ENCODE measurements at places on chromosomes 5 and 9.
A peak's percentile ranks its signal among the peaks of the same experiment; 100 is the strongest.

DNA sequence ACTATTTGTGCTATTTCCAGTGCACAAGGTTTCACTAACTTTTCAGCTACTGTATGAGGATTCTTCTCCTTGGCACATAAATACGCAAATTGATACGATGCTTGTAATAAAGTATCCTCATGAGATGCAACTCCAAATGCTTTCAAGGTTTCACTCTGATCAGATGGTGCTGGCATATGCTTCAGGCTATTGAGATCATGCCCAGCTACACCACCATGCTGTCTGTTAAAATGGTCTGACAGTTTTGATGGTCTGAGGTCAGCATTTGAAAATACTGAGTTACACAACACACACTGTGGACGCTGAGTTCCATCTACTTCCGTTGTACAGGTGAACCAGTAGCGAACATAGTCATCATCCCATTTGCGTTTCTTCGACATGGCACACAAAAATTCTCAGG is 4.7 kb downstream of the FAM200C start:
- no peak for DNase-seq

DNA sequence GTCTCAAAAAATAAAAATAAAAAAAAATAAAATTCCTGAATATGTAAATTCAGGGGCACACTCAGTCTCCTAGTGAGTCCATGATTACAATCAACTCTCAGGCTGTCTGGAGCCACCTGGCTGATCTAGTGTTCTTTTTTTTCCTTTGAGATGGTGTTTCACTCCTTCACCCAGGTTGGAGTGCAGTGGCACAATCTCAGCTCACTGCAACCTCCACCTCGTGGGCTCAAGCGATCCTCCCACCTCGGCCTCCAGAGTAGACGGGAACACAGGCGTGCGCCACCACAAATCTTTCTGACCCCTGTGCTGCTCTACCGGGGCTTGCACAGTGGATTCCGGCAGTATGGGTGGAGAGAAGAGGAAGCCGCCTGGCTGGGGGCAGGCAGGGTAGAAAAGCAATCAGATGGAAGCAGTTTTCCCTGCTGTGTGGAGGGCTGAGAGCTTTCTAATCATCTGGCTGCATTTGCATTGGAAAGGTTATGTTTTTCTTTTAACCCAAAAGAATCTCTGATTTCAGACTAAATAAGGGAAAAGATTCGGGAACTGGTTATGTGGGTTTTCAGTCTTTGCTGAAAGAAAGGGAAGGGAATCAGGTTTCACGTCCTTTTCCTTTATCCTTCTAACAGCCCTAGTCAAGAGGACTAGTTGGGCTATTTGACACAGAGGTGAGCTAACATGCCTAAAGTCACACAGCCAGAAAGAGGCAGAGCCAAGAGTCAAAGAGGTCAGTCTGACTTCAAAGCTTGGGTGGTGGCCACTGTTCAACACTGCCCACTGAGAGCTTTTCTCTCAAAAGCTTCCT is 26.3 kb upstream of the CORO2A start:
- DNase-seq: no peak

- peak; percentile 29 for DNase-seq
Measured at GRCh38 chr5:86565197-86565789, 52.4 kb upstream of the COX7C start.

DNA sequence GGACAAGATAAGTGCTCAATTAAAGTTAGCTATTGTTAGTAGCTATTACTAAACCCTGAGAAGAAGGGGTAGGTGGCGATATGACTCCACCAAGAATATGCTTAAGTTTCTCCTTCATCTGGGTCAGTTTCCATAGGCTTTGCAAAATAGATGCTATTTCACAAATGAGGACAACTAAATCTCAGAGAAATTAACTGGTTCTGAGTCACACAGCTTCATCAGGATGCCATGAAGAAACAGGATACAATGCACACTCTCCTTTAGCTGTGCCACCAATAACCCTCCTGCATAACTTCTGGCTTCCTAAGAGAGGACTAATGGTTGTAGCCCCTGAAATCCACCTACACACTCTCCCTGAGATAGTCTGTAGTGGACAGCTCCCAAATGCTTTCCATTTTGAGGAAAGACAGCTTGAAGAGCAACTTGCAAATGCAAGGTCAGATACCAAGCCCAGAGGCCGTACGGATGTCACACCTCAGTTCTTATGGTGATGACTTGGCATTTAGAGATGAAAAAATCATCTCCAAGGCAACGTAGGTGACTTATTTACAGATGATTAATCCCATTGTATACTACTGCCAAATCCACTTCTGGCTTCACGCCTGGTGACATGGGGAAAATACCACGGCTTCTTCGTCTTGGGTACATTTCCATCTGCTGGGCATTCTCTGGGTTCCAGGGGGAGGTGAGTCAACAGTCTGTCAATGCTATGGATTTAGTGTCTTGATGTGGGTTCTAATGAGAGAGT is 251.4 kb upstream of the IL12B start:
- peak; percentile 100 for DNase-seq

GRCh38 chr9:37951671-37952449 is 47.9 kb upstream of the SLC25A51 start:
- no peak for DNase-seq

DNA sequence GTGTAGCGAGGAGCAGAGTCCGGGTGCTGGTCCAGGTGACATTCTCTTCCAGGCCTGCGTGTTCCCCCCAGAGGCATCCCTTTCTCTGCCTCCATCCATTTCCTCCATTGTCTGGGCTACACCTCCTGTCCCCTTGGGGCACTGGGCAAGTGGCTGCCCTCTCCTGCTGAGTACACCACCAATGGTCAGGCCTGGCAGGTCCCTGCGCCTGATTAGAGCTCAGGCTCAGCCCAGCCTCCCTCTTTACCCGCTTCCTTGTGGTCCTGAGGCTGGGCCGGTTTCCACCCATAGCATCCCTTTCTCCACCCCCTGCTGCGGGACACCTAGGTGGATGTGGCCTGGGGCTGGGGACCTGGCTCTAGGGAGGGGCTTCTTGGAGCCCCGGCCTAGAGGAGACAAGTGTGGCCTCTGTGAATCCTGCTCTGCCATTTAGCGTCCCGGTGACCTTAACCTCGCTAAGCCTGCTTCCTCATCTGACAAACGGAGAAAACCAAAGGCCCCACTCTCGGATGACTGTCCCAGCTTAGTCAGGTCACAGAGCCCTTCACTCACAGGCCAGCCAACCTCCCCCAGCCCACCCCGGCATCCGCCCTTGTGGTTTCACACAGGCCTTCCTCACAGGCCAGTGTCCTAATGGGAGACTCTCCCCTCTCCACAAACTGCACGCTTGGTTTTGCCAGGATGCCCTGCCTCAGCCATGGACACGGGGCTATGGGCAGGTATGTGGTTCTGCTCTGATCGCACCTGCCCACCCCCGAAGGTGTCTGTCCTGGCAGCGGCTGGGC is 12.9 kb downstream of the DOLPP1 start:
- DNase-seq: no peak

GRCh38 chr9:7033076-7034045 is 275.6 kb downstream of the KDM4C start:
- DNase-seq: peak; percentile 13

- DNase-seq: no peak
Measured at GRCh38 chr9:134770972-134771971, 109.3 kb upstream of the FCN2 start.

GRCh38 chr5:88488561-88488960 is 219.9 kb upstream of the TMEM161B start:
- no peak for DNase-seq

DNA sequence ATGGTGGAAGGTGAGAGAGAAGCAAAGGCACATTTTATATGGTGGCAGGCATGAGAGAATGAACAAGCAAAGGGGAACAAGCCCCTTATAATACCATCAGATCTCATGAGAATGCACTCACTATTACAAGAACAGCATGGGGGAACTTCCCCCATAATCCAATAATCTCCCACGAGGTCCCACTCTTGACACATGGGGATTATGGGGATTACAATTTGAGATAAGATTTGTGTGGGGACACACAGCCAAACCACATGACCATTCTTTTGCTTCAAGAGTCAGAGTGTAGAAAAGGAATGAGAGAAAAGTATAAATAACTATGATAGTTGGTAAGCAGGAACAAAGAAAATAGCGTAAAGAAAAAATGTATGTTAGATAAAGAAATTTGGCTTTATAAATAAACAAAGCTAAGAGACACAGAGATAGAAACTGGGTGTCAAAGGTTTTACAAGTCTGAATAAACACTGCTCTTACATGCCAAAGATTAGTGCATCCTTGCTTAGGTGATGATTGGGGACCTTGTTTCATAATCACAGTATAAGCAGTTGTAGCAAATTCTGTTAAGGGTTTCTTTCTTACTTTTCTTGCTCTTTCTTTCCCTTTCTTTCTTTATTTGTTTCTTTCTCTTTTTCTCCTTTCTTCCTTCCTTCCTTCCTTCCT is 91.9 kb upstream of the PAPPA start:
- no peak for DNase-seq

GRCh38 chr9:79917421-79917820 is 345.7 kb downstream of the TLE4 start:
- no peak for DNase-seq

GRCh38 chr9:121871431-121872025 is 220.1 kb downstream of the DAB2IP start:
- peak; percentile 51 for DNase-seq

GRCh38 chr9:123132696-123133095 is 99.2 kb downstream of the GPR21 start:
- no peak for DNase-seq

GRCh38 chr9:89418882-89419640 is 78.9 kb downstream of the SEMA4D start:
- DNase-seq: no peak

GRCh38 chr5:138657360-138657759 is 82.2 kb upstream of the HSPA9 start:
- DNase-seq: no peak

DNA sequence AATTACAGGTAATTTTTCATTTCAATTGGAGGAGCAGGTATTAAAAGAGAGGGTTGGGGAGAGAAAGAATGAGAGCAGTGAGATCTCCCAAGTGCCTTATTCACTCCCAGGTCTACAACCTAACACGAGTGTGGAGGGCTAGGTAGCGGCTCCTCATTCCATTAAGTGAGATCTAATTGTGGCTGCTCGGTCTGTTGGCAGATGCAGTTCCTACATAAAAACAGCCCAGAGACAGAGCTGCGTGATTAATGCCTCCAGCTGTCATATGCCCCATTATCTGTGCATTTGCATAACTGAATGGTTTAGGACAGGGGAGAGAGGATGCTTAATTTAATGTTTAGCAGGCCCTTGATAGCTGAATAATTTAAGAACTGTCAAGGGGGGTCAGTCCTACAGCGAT is 100.5 kb downstream of the PSAT1 start:
- DNase-seq: no peak

DNA sequence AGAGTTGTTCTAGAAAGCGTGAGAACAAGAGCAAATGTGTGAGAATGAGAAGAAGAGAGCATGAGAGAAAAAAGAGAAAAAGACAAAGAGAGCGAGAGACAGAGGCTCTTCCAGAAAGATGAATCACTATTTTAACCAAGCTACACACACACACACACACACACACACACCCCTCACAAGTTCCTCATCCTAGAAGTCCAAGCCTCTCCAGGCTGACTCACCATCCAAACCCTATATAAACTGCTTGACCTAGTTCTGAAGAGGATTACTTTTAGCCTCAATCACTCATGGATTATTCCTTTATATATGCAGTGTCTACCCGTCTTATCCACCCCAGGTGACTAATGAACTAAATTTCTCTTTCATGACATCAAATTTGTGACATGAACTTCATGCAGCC is 37.6 kb downstream of the C9orf57 start:
- peak; percentile 78 for DNase-seq

- peak; percentile 6 for DNase-seq
Measured at GRCh38 chr5:72015103-72015548, 92.1 kb upstream of the MAP1B start.

DNA sequence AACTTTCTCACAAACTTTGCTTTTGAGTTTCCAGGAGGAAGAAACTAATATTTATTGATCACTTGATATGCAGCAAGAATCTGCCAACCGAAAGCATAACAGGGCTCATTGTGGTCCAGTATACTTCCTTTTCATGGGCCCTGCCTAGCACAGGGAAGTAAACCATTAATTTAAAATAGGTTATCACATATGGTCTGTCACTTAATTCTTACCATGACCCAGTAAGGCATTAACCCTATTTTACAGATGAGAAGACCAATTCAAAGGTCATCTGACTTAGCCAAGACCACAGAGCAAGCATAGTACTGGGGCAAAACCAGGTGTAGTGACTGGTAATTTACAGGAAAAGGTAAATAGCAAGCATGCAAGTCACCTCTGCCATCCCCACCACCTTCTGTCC is 336.9 kb upstream of the DMAC1 start:
- DNase-seq: no peak

GRCh38 chr9:131366761-131367401 is 27.0 kb upstream of the PRRC2B start:
- peak; percentile 79 for DNase-seq

GRCh38 chr5:179244044-179244443 is 101.2 kb downstream of the ADAMTS2 start:
- DNase-seq: no peak

DNA sequence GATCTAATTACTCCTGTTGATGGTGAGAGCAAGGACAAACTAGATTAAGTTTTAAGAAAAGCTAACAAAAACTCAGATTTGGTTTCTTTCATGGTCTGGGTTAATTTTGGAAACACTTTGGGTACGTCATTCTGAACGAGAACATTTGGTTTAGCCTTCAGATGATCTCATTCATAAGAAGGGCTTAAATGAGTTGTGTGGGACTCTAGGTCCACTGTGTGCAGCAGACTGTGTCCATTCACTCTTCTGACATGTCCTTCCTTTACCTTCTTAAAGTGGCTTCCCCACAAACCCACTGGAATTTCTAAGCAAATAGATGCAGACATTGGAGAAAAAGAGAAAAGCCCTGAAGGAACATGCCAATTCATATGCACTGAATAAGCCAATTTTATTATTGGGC is 96.8 kb downstream of the FBXO4 start:
- DNase-seq: peak; percentile 34

- DNase-seq: peak; percentile 32
Measured at GRCh38 chr5:138468133-138468965, 3.1 kb downstream of the EGR1 start.

DNA sequence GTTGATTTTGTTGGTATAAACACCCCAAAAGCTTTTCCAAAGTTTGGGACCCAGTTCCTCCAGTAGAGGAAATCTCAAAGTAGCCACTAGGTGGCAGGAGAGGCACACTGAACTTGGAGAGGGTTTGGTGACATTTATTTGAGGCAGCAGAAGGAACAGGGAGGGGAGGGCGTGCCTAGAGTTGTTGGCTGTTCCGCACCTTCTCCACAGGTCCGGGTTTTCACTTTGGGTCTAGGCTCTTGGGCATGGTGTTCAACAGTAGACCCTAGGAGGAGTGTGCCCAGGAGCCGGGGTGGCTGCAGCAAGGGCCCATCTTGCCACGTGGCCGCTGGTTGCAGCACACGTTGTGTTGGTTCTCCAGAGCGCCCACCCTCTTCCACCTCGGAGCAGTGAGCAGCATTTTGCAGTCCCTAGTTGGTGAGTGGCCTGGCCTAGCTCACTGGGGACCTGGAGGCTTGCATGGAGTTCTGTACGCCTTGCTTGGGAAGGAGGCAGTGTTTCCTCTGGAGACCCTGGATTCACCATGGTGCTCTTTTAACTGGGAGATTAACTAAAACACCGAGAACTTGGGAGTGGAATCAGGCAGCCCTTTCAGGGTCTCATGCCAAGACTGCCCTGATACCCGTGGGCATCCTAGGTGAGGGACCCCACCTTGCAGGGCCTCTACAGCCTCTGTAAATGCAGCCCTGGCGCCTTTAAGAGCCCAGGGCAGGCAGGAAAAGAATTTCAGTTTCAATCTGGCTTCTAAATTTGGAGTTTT is 28.2 kb downstream of the PTPA start:
- peak; percentile 73 for DNase-seq

Measured in renal cortical epithelial cell (primary cell).